ENCODE measurements at places on chromosomes 2 and 18. TPM values are rescaled to one million over a fixed set of nuclear protein-coding genes. Genes with fewer than 3 reads are reported as not detected.

The TCF23 gene
- not detected for total RNA-seq

The SMYD1 gene
- total RNA-seq, result 0.77 TPM

The CDK5R2 gene
- total RNA-seq, result 0.24 TPM

The RIT2 gene
- total RNA-seq, result not detected

The DCC gene
- total RNA-seq, result 0.43 TPM

The RGPD3 gene
- total RNA-seq, result not detected

The QPCT gene
- total RNA-seq, result 2,187 TPM

The FASTKD2 gene
- total RNA-seq, result 115 TPM

The FER1L5 gene
- not detected for total RNA-seq

The COBLL1 gene
- total RNA-seq, result 4.6 TPM
